ENCODE measurements at places on chromosomes 1 and 21.

DNA sequence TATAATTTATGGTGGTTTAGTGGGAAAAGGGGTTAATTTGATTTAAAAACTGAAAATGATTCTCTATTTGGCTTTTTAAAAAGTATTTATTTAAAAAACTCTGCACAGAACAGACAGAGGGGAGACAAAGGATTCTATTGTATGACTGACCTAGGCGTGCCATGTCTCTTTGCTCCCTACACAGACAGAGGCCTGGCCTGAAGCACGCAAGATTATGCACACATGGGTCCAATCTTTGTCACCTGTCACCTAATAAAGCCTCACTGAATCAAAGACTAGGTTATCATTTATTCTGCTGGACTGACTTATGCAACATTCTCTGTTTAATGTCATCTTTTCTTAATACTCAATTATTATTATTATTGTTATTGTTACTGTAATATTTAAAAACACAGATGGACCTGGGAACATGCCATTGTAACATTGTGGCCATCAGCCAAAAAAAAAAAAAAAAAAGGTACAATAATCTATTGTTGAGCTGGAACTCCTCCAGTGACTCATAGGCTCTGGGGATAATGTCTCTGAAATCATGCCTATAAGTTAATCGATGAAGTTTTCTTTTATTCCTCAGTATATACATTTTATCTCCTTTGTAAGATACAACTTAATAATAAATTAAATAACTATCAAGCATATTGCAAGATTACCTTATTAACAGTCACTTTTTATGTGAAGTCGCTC, 112.1 kb downstream of the RUNX1 start:
- DNase-seq, result no peak

GRCh38 chr1:21912038-21912758, 24.9 kb downstream of the HSPG2 start:
- no peak for DNase-seq

- DNase-seq, result no peak
Observed at GRCh38 chr1:213968146-213968825, 19.5 kb upstream of the PROX1 start.

DNA sequence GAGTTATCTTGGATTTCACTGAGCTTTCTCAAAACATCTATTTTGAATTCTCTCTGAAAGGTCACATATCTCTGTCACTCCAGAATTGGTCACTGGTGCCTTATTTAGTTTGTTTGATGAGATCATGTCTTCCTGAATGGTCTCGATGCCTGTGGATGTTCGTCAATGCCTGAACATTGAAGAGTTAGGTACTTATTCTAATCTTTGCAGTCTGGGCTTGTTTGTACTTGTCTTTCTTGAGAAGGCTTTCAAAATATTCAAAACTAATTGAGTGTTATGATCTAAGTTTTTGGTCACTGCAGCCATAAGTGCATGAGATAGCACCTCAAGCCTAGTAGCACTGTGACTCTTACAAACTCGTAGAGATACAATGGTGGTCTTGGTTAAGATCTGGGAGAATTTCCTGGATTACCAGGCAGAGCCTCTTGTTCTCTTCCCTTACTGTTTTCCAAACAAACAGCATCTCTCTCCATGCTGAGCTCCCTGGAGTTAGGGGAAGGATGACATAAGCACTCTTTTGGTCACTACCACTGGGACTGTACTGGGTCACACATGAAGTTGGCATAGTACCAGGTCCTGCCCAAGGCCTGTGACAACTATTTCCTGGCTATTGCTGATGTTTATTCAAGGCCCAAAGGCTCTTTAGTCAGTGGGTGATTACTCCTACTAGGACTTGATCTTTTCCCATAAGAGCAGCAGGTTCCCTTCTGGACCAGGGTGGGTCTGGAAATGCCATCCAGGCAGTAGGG, 25.6 kb downstream of the SLC22A15 start:
- no peak for DNase-seq

GRCh38 chr21:21957490-21957889, 959.3 kb downstream of the NCAM2 start:
- no peak for DNase-seq

DNA sequence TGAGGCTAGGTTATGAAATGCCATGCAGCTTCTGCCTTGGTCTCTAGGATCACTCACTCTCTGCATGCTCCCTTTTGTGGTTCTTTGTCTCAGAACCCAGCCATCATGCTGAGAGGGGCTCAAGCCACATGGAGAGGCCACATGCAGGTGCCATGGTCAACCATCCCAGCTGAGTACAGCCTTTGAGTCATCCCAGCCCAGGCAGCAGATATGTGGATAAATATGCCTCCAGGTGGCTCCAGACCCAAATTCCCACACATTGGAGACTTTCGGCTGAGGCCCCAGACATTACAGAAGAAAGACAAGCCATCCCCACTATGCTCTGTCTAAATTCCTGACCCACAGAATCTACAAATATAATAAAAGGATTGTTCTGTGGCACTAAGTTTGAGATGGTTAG, 102.0 kb downstream of the LHX9 start:
- no peak for DNase-seq

- peak; percentile 60 for DNase-seq
Observed at GRCh38 chr1:202807926-202808757, at the start of gene KDM5B. Gene KDM5B, minus strand, starts transcription at chr1:202808421. Its CDS starts 116 bp downstream, at chr1:202808305.

- DNase-seq, result no peak
Observed at GRCh38 chr1:233673947-233674431, 60.1 kb downstream of the KCNK1 start.

GRCh38 chr1:221035662-221036153, 156.5 kb downstream of the HLX start:
- DNase-seq, result no peak

GRCh38 chr1:113303267-113303666, 87.0 kb upstream of the MAGI3 start:
- no peak for DNase-seq

- DNase-seq, result no peak
Observed at GRCh38 chr1:26302733-26303405, 3.6 kb downstream of the UBXN11 start.
